Thoracic aorta endothelial cell (primary cell): ENCODE measurements at places on chromosomes 16 and 17. TPM values are rescaled to one million over a fixed set of nuclear protein-coding genes. Genes with fewer than 3 reads are reported as not detected.

Gene CES3
- total RNA-seq: not detected in 2 replicates

Gene PKMYT1
- total RNA-seq: 15.2 and 27.6 TPM in 2 replicates

Gene GPR179
- total RNA-seq: not detected in 2 replicates

Gene PRDM7
- total RNA-seq: not detected in 2 replicates

Gene SLC35G6
- not detected in 2 replicates for total RNA-seq

Gene JMJD6
- 21.5 and 21.8 TPM in 2 replicates for total RNA-seq
